ENCODE measurements at places on chromosomes 1 and 21.
A peak's percentile ranks its signal among the peaks of the same experiment; 100 is the strongest.

DNA sequence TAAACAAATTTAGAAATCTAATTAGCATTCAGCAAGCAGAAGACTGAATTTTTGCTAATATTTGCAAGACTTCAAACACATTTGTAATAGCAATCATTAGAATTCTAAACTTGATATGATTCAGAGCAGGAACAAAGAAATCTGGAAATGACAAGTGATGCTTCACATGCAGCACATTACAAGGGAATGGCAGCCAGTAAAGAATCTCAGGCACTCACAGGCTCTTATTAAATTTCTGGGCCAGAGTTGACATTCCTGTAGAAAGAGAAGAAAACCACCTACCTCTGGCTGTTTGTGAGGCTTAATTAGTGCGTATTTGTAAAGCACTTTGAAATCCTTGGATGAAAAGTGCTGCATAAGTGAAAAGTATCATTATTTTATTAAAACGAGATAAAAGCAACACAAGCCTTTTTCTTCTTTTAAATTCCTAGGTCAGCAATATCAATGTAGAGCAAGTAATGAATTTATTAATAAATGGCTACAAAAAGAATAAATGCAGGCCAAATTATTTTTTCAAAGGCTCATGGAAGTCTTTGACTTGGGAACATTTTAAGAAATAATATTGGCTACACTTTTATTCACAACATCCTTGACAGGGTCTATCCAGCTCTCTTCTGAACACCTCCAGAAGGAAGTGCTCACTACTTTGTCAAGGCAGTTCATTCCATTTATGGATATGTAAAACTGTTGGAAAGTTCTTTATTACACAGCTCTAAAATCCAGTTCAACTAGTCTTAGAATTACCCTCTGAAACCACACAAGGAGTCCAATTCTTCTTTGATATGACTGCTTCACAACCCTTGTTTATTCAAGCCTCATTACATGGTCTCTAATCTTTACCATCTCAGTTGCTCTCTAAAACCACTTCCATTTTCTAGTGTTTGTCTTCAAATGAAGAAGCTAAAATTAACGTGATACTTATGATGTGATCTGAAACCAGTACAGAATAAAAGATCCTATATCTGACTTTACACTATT is 32.1 kb upstream of the SCYL3 start:
- no peaks in the 10 kb centered on the region for H3K27me3 ChIP-seq
- peak overlapping the region; percentile 46 for H3K27ac ChIP-seq
- H3K4me1 ChIP-seq: peaks cover 14% of the 10 kb centered on the region
- peak overlapping the region; percentile 8 for H3K4me3 ChIP-seq

DNA sequence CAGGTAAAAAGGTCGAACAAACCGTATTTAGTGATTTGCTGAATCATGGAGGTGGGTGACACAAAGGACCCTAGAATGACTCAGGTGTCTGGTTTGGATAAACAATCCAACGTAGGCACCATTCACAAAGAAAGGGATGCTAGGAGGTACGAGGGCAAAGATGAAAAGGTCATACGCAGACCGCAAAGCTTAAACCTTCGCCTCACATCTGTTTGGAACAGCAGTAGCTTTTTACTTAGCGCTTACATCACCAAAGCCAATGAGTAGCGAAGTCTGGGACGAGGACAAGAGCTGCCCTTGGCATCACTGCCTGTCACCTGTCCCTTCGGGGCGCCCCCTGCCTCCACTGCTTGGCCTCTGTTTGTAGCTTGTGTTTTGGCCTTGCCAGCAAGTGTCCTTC is 350.2 kb downstream of the SMYD3 start:
- no peak overlapping the region for H3K27ac ChIP-seq
- no peak for DNase-seq
- H3K36me3 ChIP-seq: no peaks in the 10 kb centered on the region
- H3K4me3 ChIP-seq: no peak overlapping the region
- H3K4me1 ChIP-seq: no peaks in the 10 kb centered on the region

DNA sequence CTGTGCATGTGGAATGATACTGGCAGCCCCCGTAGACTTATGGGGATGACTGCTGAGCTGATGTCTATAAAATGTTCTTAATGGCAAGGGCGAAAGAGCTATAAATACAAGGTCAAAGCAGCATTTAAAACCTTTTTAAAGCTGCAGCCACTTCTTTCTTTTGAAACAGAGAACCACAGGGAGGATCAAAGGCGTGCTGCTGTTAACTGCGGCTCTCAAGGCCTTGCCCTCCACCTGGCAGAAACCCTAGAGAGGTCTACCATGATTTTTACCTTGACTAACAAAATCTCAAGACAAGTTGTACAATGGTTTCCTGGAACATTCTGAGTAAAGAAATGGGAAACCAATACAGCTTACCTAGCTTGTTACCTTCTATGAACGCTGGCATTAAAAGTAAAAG is 89.7 kb downstream of the SLC45A1 start:
- H3K27ac ChIP-seq: peak overlapping the region; percentile 31
- H3K27me3 ChIP-seq: no peaks in the 10 kb centered on the region
- H3K4me1 ChIP-seq: peaks cover 34% of the 10 kb centered on the region
- H3K4me3 ChIP-seq: no peak overlapping the region
- peaks cover 28% of the 10 kb centered on the region for H3K36me3 ChIP-seq
- no peak for DNase-seq

DNA sequence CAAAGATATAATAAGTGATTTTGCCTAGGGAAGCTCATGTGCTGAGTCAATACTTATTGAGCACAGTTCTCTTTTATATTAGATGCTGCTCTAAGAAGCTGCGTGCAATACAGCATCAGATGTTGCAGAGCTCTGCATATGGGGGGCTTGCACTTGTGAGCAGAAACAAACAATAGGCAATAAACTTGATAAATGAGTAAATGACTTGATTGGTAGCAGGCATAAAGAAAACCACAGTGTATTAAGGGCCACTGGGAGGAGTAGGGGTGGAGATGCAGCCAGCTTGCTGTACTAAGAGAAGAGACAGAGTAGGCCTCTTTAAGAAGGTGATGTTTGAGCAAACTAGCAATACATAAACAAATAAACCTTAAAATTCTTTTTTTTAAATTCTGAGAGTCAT is 598.5 kb upstream of the ADAMTS5 start:
- H3K4me1 ChIP-seq: no peaks in the 10 kb centered on the region
- no peaks in the 10 kb centered on the region for H3K36me3 ChIP-seq
- no peak overlapping the region for H3K27ac ChIP-seq
- DNase-seq: no peak
- no peaks in the 10 kb centered on the region for H3K27me3 ChIP-seq
- no peak overlapping the region for H3K4me3 ChIP-seq

GRCh38 chr1:41659159-41659495 is 174.6 kb upstream of the EDN2 start:
- peaks cover 4% of the 10 kb centered on the region for H3K36me3 ChIP-seq
- H3K27me3 ChIP-seq: no peaks in the 10 kb centered on the region
- no peak for DNase-seq
- H3K4me1 ChIP-seq: peaks cover 76% of the 10 kb centered on the region
- no peak overlapping the region for H3K4me3 ChIP-seq
- H3K27ac ChIP-seq: no peak overlapping the region

DNA sequence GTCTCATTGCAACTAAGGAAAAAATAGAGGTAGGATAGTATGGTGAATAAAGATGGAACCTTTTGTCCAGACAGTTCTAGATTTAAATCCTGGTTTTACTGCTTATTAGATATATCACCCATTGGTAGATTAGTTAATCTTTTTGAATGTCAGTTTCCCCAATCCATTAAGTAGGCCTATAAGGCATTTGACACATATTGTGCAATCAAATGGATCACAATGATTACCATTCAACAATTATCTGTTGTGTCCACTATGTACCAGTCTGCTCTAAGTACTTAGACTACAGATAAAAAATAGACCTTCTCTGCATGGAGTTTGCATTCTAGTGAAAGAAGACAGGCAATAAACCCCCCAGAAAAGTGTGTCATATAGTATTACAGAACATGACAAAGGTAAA is 6.0 kb upstream of the PALMD start:
- H3K36me3 ChIP-seq: no peaks in the 10 kb centered on the region
- no peak for DNase-seq
- no peaks in the 10 kb centered on the region for H3K4me1 ChIP-seq
- H3K4me3 ChIP-seq: no peak overlapping the region
- no peak overlapping the region for H3K27ac ChIP-seq

DNA sequence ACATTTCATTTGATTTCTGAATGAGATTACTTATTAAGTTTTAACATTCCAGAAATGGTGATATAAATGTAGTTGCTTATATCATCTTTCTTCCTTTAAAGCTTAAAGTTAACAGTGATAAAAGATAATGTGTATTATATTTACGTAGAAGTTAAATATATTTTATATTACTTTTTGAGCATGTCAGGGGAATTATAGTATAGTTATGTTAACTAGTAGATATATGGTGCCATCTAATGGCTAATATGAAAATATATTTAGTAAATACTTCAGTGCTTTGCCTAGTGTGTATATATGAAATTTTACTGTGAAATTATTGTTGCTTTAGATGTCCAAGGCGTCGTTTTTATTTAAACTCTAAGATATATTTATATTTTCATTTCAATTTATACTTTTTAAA is 51.5 kb downstream of the SYT14 start:
- H3K4me1 ChIP-seq: no peaks in the 10 kb centered on the region
- no peak for DNase-seq
- no peak overlapping the region for H3K27ac ChIP-seq
- no peaks in the 10 kb centered on the region for H3K27me3 ChIP-seq

- no peaks in the 10 kb centered on the region for H3K27me3 ChIP-seq
- H3K27ac ChIP-seq: no peak overlapping the region
- DNase-seq: no peak
- peaks cover 2% of the 10 kb centered on the region for H3K4me1 ChIP-seq
- H3K4me3 ChIP-seq: no peak overlapping the region
- peaks cover 14% of the 10 kb centered on the region for H3K36me3 ChIP-seq
These were observed 12.9 kb downstream of the DESI2 start for GRCh38 chr1:244665771-244666217.

DNA sequence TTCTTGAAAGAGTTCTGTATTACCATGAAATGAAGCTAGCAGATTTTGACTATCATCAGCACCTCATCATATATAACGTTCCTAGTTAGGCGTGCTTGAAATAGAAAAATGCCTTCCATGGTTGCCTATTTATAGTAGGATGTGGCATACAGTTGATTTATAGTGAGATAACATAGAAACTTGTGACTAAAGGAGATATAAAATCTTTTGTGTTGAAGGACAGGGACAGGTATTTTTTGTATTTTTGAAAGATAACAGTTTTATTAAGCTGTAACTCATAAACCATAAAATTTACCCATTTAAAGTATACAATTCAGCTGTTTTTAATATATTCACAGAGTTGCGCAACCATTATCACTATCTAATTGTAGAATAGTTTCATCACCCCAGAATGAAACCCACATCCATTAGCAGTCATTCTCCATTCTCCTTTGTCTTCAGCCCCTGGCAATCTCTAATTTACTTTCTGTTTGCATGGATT is 19.3 kb downstream of the SPEN start:
- peaks cover 23% of the 10 kb centered on the region for H3K4me1 ChIP-seq
- no peak for DNase-seq
- H3K4me3 ChIP-seq: no peak overlapping the region
- H3K27ac ChIP-seq: no peak overlapping the region
- H3K27me3 ChIP-seq: no peaks in the 10 kb centered on the region
- H3K36me3 ChIP-seq: peaks cover 8% of the 10 kb centered on the region

GRCh38 chr1:21325731-21326387 is 35.6 kb upstream of the ECE1 start:
- H3K27me3 ChIP-seq: no peaks in the 10 kb centered on the region
- no peak for DNase-seq
- peaks cover 79% of the 10 kb centered on the region for H3K4me1 ChIP-seq
- peak overlapping the region; percentile 75 for H3K27ac ChIP-seq
- peaks cover 28% of the 10 kb centered on the region for H3K36me3 ChIP-seq

DNA sequence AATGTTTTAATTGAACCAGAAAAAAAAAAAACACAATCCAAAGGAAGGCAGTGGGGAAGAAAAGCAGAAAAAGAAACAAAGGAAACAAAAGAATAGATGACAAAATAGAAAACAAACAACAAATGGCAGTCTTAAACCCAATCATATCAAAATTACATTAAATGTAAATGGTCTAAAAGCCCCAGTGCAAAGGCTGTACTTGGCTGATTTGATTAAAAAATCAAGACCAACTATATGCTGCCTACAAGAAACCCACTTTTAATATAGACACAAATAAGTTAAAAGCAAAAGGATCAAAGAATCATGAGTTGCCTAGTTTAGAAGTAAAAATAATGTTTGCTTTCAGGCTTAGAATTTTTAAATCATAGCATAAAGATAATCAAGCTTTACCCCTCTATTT is 19.8 kb upstream of the C1orf115 start:
- H3K27me3 ChIP-seq: peaks cover 4% of the 10 kb centered on the region
- no peak for DNase-seq
- H3K27ac ChIP-seq: no peak overlapping the region
- no peak overlapping the region for H3K4me3 ChIP-seq

DNA sequence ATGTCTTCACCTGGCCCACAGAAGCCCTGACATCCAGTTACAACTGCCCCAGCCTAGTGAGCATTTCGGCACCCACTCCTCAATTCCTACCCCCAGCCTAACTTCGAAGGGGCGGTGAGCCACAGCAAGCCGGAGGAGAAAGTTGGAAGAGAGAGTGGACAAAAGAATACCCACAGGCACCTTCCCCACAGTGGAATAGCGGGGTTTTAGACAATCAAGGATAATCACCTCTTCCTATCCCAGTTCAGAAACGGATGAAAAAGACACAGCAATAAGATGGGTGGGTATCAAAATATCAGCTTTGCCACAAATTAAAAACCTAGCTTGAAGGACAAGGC is 1.3 kb upstream of the LSS start:
- peak overlapping the region; percentile 98 for H3K4me3 ChIP-seq
- H3K36me3 ChIP-seq: peaks cover 62% of the 10 kb centered on the region
- H3K27me3 ChIP-seq: no peaks in the 10 kb centered on the region
- no peak for DNase-seq
- peaks cover 69% of the 10 kb centered on the region for H3K4me1 ChIP-seq
- H3K27ac ChIP-seq: peak overlapping the region; percentile 72

- no peak overlapping the region for H3K4me3 ChIP-seq
- peaks cover 9% of the 10 kb centered on the region for H3K4me1 ChIP-seq
- DNase-seq: no peak
- H3K27me3 ChIP-seq: no peaks in the 10 kb centered on the region
- no peak overlapping the region for H3K27ac ChIP-seq
- no peaks in the 10 kb centered on the region for H3K36me3 ChIP-seq
These were observed 54.2 kb upstream of the ETS2 start for GRCh38 chr21:38751379-38752050.

GRCh38 chr1:218462587-218462986 is 117.5 kb downstream of the TGFB2 start:
- no peaks in the 10 kb centered on the region for H3K36me3 ChIP-seq
- no peaks in the 10 kb centered on the region for H3K4me1 ChIP-seq
- H3K4me3 ChIP-seq: no peak overlapping the region

DNA sequence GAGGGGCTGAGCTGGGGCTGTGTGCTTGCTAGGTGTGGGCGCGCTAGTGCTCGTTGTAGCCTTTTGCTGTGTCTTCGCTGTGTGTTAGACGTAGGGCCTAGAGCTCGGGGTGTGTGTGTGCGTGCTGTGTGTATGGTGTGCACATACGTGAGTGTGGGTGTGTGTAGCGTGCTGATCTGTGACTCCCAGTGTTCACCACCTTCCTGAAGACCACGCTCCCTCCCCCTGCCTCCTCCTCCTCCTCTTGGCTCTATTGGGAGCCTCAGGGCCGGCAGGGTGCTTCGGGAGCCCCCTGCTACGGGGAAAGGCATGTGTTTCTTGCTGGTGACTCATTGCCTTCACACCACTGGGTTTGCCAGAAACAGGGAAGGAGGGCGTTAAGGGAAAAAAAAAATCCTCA is 9.4 kb upstream of the KCNC4 start:
- H3K27me3 ChIP-seq: no peaks in the 10 kb centered on the region
- DNase-seq: no peak
- H3K4me3 ChIP-seq: no peak overlapping the region
- H3K4me1 ChIP-seq: peaks cover 15% of the 10 kb centered on the region

- no peak overlapping the region for H3K27ac ChIP-seq
- no peak for DNase-seq
- no peaks in the 10 kb centered on the region for H3K4me1 ChIP-seq
- no peak overlapping the region for H3K4me3 ChIP-seq
- H3K27me3 ChIP-seq: no peaks in the 10 kb centered on the region
- no peaks in the 10 kb centered on the region for H3K36me3 ChIP-seq
These were observed 299.6 kb upstream of the NCAM2 start for GRCh38 chr21:20698585-20698984.

Measured in activated CD8-positive, alpha-beta T cell treated with anti-CD3 and anti-CD28 coated beads, Interleukin-2, amount 10 ng/mL, durations not matched to agents 7 days and 5 days (primary cell).